GM12865 (cell line): ENCODE measurements at places on chromosomes 7 and 10.
A peak's percentile ranks its signal among the peaks of the same experiment; 100 is the strongest.

DNA sequence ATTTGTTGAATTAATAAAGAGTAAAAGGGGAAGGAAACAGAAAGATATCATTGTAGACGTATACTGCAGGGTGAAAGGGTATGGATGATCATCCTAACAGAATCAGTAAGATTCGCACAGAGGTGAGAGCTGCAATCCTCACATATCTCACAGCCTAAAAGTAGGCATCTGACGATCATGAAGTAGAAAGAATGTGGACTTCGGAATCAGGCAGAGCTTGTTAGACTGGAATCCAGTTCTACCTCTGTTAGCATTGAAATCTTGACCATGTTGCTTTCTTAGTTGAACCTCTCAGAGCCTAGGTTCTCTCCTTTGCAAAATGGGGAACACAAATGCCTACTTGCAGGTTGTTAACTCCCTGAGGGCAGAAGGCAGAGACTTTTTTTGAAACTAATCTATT lies 320.0 kb upstream of the C7orf33 start:
- DNase-seq, result no peak

GRCh38 chr7:151366166-151366879 lies 24.7 kb downstream of the NUB1 start:
- DNase-seq, result no peak

- no peak for DNase-seq
Observed at GRCh38 chr10:131436458-131436857, 124.9 kb upstream of the TCERG1L start.

DNA sequence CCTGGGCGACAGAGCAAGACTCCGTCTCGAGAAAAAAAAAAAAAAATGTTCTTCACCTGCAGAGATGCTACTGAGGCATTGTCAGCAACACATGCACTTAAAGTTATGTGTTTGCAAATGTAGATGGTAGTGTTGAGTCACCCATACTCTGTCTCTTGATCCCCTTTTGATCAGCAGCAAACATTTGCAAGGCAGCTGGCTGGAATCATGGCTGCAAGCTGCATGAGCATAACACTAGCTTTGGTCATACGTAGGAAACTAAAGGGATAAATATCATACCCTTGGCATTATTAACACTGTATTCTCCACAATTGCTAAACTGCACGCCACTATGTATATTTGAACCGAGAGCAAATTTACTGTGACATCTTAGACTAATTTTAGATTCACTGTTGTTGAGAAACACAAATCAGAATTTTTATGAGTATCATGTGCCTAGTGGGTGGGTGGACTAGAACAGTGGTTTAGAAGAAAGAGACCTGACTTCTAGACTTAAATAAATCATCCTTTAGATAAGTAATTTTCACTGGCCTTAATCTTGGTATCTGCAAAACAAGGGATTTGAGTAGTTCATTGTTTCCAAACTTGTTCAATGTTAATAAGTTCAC lies 229.3 kb upstream of the MEOX2 start:
- no peak for DNase-seq

DNA sequence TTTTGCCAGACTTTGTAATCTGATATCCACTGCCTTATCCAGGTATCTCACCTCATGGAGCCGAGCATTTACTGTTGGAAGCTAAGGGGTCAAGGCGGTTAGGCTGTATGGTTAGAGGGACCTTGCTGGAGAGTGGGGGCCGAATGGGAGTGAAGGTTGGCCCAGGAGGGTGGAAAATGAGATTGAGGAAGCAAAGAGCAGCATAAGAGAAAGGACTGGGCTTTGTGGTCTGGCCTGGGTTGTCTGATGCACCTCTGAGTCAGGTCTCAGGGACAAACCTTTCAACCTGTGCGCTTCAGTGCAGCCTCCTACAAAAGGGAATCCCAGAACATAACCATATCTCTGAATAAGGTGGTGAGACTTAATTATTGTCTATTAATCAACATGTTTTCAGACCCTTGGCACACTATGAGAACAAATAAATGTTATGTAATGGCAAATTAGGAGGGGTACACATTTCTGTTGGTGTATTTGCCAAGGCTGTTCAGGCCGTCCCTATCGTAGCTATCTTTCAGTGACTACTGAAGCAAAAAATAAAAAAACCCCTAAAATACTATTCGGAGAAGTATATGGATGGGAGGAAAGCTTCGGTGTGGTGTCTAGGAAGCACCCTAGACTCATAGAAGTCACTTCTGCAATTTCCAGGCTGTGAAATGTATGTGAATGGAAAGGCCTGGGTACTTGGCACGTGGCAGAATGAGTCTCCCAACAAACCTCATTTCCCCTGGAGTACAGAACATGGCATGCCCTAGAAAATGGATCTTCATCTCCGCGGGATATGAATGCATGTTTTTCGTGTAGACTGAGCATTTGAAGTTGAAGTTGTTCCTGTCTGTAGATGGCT lies 4.3 kb downstream of the CAMK1D start:
- DNase-seq, result peak; percentile 57

DNA sequence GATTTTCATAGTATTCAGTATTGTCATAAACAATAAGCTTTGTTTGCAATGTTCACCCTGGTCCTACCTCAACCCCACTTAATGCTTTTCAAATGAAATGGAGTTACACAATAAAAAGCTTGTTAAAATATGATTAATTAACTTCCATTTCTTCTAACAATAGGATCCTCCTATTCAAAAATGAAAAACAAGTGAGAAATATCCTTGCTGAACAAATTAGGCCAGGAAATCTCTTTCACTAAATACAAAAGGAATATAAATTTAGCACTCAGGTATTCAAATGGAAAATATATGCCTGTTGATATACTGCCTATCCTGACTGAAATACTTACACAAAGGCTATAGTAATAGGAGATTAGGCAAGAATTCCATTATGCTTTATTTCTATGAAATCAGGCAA lies 323.4 kb upstream of the GRM3 start:
- no peak for DNase-seq

DNA sequence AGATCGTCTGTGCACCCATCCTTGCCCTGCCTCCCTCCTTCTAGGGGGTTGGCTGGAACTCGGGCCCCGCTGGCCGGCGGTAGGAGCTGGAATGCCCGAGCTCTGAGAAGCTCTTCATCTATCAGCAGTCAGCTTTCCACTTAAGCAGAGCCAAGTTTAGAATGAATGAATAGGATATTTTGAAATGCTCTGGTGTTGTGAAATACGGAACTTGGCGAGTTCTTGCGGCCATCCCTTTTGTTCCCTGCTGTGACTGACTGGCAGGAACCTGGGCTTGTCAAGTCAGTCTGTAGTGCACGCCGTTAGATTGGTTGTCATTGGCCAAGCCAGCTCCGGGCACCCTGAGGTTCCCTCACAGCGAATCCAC lies 33.3 kb downstream of the FOXK1 start:
- no peak for DNase-seq

- DNase-seq, result no peak
Observed at GRCh38 chr7:44278451-44279161, 46.8 kb downstream of the CAMK2B start.
